Stimulated activated CD8-positive, alpha-beta memory T cell treated with anti-CD3 and anti-CD28 coated beads, Interleukin-4, amount 100 ng/mL, for 1 hour (primary cell): ENCODE measurements at places on chromosomes 6 and 20.

DNA sequence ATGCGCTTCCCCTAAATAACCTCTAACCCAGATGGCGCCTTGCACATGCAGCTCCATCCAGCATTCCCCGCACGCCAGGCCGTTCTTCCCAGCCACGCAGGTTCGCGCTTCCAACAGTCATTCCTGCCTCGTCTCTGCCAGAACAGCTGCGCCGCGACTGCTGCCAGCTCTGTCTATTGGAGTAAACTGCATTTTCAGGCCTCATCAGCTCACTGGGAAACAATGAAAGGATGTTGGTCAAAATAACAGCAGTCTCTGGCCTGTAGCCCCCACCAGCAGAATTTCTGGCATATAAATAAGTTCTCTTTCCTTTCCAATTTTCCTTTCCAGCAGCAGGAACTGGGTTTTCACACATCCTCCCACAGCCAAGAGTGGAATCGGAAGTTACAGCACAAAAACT lies 14.6 kb downstream of the NRSN1 start:
- no peak for DNase-seq

DNA sequence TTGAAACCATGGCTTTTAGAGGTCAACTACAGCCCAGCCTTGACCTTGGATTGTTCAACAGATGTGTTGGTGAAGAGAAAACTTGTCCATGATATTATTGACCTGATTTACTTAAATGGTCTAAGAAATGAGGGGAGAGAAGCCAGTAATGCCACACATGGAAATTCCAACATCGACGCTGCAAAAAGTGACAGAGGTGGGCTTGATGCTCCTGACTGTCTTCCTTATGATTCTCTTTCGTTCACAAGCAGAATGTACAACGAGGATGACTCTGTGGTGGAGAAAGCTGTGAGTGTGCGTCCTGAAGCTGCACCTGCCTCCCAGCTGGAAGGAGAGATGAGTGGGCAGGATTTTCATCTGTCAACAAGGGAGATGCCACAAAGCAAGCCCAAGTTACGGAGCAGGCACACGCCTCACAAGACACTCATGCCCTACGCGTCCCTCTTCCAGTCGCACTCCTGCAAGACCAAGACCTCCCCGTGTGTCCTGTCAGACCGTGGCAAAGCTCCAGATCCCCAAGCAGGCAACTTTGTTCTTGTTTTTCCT lies 16.2 kb downstream of the TTLL2 start:
- no peak for DNase-seq

- DNase-seq, result no peak
Measured at GRCh38 chr20:10110151-10110550, 75.4 kb downstream of the ANKEF1 start.

DNA sequence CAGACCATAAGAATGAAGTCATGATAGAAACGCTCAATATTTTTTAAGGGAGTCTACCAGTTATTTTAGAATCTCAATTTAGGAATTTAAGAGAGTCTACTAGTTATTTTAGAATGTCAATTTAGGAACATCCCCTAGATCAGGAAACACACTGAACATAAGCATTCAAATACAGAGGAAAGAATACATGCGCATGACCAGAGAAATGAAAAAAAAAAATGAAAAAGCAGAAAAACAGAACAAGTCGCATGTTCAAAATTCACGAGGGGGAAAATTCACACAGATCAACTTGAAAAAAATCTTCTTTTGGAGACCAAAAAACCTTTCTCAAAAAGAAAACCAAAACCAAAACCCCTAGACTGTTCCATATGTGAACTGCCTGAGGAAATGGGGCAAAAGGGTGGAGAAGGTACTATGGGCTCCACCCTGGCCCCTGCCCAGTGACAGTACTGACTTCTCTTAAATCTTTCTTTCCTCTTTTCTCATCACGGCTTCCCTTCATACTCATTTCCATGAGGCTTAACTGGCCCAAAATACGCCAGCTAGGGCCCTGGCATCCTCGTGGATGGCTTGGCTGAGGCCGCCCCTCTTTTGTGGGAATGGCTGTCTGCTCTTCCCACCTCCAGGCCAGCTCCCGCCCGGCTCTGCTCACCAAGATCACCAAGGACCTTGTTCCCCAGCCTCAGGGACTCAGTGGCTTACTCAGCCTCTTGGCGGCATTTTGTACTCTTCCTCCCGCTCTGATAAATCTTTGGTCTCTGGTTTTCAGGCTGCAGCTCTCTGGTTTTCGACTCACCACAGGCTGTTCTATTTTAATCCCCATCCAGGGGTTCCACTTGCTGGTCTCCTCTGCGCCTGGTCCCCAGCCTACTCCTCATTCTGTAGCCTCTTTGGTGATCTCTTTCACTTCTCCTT lies 11.2 kb downstream of the ZBTB2 start:
- DNase-seq, result no peak

GRCh38 chr6:98146656-98147055 lies 687.7 kb upstream of the POU3F2 start:
- no peak for DNase-seq

- DNase-seq, result no peak
Measured at GRCh38 chr20:8898823-8899222, 170.1 kb upstream of the PLCB4 start.

GRCh38 chr6:39992861-39993622 lies 58.8 kb upstream of the MOCS1 start:
- DNase-seq, result no peak

- DNase-seq, result no peak
Measured at GRCh38 chr6:132190097-132190814, 211.0 kb downstream of the MOXD1 start.

DNA sequence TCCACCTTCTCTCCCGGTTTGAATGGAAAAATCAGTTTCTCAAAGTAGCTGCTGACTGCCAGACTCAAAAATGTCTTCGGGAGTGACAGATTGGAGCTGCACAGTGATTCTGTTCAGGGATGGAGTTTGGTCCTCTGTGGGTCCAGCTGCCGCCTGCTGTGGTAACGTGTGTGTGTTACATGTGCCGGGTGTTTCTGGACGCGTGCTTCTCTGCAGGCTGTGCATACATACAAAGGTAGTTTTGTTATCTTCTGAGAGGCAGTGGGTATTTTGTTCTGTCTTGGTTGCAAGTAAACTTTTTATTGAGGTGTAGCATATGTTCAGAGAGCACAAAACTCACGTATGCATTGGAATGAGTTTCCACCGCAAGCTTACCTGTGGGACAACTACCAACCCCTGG lies 41.3 kb upstream of the NAA20 start:
- no peak for DNase-seq

GRCh38 chr20:45037050-45037449 lies 63.9 kb downstream of the KCNS1 start:
- no peak for DNase-seq

DNA sequence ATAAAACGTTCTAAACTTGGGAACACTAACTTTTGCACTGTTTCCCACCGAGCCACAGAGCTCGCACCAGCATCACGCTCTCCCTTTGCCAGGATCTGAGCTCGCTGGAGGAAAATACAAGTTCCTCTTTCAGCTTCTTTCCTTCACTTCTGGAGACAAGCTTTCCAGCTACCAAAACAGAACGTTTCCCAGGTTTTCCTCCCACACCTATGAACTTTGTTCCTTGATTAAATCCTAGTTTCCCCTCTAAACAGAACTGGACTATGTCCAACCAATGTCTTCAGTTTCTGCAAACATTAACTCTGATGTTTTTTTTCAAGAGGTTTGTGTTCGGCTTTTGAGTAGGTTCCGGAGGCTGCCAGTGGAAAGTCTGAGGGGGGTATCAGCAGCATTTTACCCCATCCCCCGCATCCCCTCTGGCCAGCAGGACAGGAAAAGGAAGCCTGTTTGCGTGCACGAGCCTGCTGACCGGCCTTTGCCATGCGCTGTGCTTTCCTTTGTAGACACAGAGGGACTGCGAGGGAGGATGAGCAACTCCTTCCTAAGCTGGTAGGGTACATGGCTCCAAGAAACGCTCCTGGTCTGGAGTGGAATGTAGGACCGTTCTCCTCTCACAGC lies 135.5 kb downstream of the LY86 start:
- no peak for DNase-seq

GRCh38 chr20:50678169-50678898 lies 13.0 kb downstream of the RIPOR3 start:
- no peak for DNase-seq

GRCh38 chr6:136324686-136325380 lies 35.2 kb upstream of the BCLAF1 start:
- no peak for DNase-seq

GRCh38 chr6:154986787-154987235 lies 8.3 kb upstream of the TIAM2 start:
- no peak for DNase-seq

DNA sequence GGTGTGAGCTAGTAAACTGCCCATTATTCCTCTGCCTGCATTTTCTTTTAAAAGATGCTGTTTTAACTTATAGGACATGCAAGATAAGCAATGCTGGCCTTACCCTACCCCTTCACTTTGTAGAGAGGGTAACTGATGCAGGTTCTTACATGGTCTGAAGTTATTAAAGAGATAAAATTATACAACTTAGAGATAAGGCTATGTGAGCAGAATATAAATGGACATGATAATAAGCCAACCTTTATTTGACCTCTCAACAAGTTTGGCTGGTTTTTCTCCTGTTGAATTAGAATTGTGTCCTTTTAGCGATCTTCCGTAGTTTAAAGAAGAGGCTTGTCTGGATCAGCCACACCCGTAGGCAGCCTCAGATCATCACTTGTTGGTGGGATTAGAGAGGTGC lies 377.0 kb downstream of the BTBD3 start:
- no peak for DNase-seq

GRCh38 chr20:17871181-17871580 lies 97.4 kb downstream of the SNX5 start:
- DNase-seq, result no peak

GRCh38 chr6:166308769-166309589 lies 787 bp upstream of the PRR18 start:
- no peak for DNase-seq

GRCh38 chr20:45407783-45408645 lies at the start of gene DBNDD2:
Gene DBNDD2 (plus strand): TSS chr20:45408289. CDS start chr20:45408468, 179 bp downstream.
- no peak for DNase-seq

GRCh38 chr6:80541886-80542285 lies 435.4 kb downstream of the BCKDHB start:
- no peak for DNase-seq

GRCh38 chr6:14109411-14109826 lies 8.2 kb upstream of the CD83 start:
- no peak for DNase-seq

DNA sequence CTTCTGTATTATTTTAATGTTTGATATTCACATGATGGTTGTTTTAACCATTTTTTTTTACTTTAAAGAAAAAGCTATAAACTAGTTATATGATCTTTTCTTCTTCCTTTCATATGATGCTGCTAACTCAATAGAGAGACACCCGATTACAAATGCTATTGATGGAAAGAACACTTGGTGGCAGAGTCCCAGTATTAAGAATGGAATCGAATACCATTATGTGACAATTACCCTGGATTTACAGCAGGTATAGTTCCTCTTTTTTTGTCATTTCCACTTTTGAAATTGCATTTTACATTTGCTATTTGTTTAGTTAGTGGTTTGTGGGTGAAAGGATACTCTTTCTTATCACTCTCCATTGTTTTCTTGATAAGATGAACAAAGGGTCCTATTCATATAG lies 176.7 kb downstream of the LAMA2 start:
- DNase-seq, result no peak

GRCh38 chr20:62052842-62053464 lies 12.7 kb downstream of the TAF4 start:
- DNase-seq, result no peak

DNA sequence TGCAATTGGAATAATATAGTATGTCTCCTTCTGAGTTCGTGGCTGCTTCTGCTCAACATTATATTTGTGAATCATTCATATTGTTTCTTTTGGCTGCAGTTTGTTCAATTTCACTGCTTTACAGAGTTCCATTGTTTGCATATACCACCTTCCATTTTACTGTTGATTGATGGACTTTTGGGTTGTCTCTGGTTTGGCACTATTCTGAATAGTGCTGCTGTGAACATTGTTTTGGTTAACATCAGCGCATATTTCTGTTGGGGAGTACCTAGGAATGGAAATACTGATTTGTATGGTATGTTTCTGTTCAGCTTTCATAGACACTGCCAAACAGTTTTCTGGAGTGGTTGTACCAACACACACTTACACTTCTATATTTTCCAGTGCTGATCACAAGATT lies 46.9 kb downstream of the UST start:
- DNase-seq, result no peak

GRCh38 chr20:52279706-52280105 lies 88.1 kb upstream of the ZFP64 start:
- no peak for DNase-seq

GRCh38 chr20:4165984-4166725 lies 150.8 kb upstream of the RNF24 start:
- no peak for DNase-seq

DNA sequence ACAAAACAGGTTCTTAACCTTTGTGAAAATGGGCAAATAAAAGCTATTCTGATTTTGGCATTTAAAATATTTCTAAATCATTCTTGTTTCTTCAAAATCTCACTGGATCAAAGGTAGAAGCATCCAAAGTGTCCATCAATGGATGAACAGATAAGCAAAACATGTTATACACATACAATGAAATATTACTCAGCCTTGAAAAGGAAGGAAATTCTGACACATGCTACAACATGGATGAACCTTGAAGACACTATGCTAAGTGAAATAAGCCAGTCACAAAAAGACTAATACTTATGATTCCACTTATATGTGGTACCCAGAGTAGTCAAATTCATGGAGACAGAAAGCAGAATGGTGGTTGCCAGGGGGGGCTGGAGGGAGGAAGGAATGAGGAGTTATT lies 45.9 kb downstream of the SNX14 start:
- no peak for DNase-seq

GRCh38 chr6:106745197-106745770 lies 115.9 kb downstream of the QRSL1 start:
- DNase-seq, result no peak
